Transverse colon (tissue), 4 donors: ENCODE measurements at places on chromosomes 5 and 9. TPM values are rescaled to one million over a fixed set of nuclear protein-coding genes. Genes with fewer than 3 reads are reported as not detected.

DNA sequence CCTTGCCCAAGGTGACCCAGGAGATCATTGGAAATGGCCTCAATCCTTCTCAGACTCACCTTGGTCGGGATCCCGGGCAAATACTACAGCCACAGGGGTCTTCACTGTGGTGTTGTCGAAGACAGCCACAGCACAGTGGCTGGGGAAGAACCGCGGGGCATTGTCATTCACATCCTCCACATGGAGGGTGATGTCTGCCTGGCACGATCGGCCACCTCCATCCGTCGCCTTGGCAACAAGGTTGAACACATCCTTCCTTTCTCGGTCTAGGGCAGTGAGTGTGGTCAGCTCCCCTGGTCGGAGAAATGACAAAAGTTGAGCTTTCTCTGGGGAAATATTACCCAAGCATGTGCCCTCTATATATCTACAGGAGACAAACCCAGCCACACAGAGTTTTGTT is 56.8 kb downstream of the FAT2 start:
- no peaks in the 10 kb centered on the region for H3K4me1 ChIP-seq
- H3K27me3 ChIP-seq: no peaks in the 10 kb centered on the region
- no peak for DNase-seq
- H3K36me3 ChIP-seq: no peaks in the 10 kb centered on the region
- H3K4me3 ChIP-seq: no peak overlapping the region

DNA sequence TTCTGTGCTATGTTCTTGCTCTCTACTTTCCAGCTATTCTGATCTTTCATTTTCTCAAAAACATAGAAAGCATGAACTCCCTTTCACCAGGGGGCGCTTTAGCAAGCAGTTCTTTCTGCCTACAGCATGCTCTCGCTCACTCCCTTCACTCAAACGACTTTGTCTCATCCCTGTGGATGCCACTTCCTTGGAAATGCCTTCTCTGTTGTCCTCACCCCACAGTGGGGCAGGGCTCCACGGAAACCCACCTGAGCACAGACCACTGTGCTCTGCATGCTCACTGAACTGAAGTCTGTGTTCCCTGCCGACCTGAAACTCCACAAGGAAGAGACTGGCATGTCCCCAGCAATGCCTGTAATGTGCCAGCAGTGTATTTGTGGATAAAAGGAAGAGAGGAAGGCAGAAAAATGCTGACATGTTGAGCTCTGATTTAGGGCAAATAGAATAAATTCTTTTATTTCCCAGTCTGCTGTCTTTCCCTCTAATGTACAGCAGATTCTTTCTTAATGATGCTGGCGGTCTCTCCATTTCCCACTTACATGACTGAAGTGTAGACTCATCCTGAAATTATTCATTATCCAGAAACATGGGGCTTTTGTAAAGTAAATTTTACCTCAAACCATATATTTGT is 4.9 kb upstream of the ROR2 start:
- H3K4me1 ChIP-seq: peaks cover 4% of the 10 kb centered on the region
- peaks cover 20% of the 10 kb centered on the region for H3K27me3 ChIP-seq
- no peaks in the 10 kb centered on the region for H3K36me3 ChIP-seq
- peak; percentile 69 for DNase-seq

DNA sequence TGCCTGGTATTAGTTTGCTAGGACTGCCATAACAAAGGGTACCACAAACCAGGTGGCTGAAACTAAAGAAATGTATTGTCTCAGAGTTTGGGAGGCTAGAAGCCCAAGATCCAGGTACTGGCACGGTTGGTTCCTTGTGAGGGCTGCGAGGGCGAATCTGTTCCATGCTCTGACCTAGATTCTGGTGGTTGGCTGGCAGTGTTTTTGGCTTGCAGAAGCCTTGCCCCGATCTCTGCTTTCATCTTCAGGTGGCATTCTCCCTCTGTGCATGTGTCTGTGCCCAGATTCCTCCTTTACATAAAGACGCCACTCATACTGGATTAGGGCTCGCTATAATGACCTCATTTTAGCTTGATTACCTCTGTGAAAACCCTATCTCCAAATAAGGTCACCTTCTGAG is 36.7 kb downstream of the RAI14 start:
- peaks cover 17% of the 10 kb centered on the region for H3K4me1 ChIP-seq
- no peaks in the 10 kb centered on the region for H3K27me3 ChIP-seq
- no peak overlapping the region for H3K4me3 ChIP-seq
- H3K36me3 ChIP-seq: no peaks in the 10 kb centered on the region
- H3K27ac ChIP-seq: peak overlapping the region; percentile 45

- H3K4me3 ChIP-seq: no peak overlapping the region
- no peaks in the 10 kb centered on the region for H3K4me1 ChIP-seq
- no peaks in the 10 kb centered on the region for H3K27me3 ChIP-seq
- DNase-seq: no peak
- H3K36me3 ChIP-seq: no peaks in the 10 kb centered on the region
- no peak overlapping the region for H3K27ac ChIP-seq
Measured at GRCh38 chr9:38119560-38120236, 50.7 kb upstream of the SHB start.

GRCh38 chr5:126414874-126415502 is 8.2 kb upstream of the GRAMD2B start:
- DNase-seq: no peak
- H3K4me1 ChIP-seq: peaks cover 7% of the 10 kb centered on the region
- H3K36me3 ChIP-seq: no peaks in the 10 kb centered on the region
- no peaks in the 10 kb centered on the region for H3K27me3 ChIP-seq
- H3K4me3 ChIP-seq: no peak overlapping the region

- H3K36me3 ChIP-seq: no peaks in the 10 kb centered on the region
- H3K4me1 ChIP-seq: peaks cover 16% of the 10 kb centered on the region
- DNase-seq: no peak
Measured at GRCh38 chr5:139162448-139162847, 35.7 kb downstream of the SIL1 start.

GRCh38 chr5:40475561-40475960 is 204.2 kb upstream of the PTGER4 start:
- H3K4me1 ChIP-seq: no peaks in the 10 kb centered on the region
- no peaks in the 10 kb centered on the region for H3K36me3 ChIP-seq
- H3K27me3 ChIP-seq: no peaks in the 10 kb centered on the region
- DNase-seq: no peak
- no peak overlapping the region for H3K27ac ChIP-seq

DNA sequence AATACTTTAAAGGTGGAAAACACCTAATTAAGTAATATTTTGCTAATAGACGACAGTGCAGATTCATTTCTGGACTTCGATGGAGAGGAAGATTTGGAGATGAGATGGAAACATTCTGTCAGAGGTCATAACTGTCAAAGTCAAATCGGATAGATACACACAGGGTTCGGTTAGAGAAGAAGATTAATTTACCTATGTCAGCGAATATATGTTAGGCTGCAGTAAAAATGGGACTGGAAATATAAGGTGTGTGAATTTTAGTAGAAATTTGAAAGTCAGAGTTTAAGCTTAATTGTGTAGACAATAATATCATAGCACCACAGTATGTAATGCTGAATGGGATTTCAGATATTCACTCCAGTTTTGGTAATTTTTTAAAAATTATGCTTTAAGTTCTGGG is 1020.3 kb upstream of the ACO1 start:
- H3K4me3 ChIP-seq: no peak overlapping the region
- DNase-seq: no peak
- H3K4me1 ChIP-seq: no peaks in the 10 kb centered on the region
- H3K36me3 ChIP-seq: no peaks in the 10 kb centered on the region

DNA sequence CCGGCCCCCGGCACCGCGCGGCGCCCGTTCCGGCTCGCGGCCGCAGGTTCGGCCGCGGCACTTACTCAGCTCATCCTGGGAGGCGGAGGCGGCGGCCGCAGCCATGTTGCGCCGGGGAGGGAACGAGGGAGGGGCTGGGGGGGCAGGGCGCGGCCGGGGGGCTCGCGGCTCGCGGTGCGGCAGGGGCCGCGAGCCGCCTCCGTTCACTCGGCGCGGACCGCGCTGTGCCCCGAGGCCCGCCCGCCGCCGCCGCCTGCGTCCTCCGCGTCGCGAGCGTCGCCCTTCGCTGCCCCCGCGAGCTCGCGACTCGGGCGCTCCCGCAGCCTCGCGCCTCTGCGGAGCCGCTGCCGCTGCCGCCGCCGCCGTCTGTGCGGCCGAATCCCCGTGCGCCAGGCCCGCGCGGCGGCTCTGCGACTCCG is 735 bp downstream of the ECPAS start:
- H3K27ac ChIP-seq: peak overlapping the region; percentile 95
- no peaks in the 10 kb centered on the region for H3K27me3 ChIP-seq
- H3K4me3 ChIP-seq: peak overlapping the region; percentile 63
- H3K36me3 ChIP-seq: no peaks in the 10 kb centered on the region

DNA sequence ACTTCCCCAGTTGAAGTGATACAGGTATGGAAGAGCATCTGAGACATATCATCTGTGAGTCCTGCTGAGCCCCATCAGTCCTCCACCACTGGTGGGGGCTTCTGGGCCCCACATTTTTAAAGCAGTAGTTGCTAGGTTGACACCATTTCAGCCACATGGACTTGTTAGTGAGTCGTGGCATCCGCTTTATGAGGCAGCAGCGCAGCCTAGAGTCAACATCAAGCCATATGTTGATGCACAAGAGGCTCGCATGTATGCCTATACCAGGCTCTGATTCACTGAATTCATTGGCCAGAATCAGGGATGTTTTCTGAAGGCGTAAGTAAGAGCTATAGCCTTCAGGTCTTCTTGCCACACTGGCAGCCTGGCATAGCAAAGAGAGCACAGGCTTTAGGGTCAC is 26.8 kb downstream of the ZNF346 start:
- no peak overlapping the region for H3K27ac ChIP-seq
- H3K27me3 ChIP-seq: no peaks in the 10 kb centered on the region
- no peak overlapping the region for H3K4me3 ChIP-seq
- no peak for DNase-seq
- H3K36me3 ChIP-seq: peaks cover 6% of the 10 kb centered on the region
- no peaks in the 10 kb centered on the region for H3K4me1 ChIP-seq

DNA sequence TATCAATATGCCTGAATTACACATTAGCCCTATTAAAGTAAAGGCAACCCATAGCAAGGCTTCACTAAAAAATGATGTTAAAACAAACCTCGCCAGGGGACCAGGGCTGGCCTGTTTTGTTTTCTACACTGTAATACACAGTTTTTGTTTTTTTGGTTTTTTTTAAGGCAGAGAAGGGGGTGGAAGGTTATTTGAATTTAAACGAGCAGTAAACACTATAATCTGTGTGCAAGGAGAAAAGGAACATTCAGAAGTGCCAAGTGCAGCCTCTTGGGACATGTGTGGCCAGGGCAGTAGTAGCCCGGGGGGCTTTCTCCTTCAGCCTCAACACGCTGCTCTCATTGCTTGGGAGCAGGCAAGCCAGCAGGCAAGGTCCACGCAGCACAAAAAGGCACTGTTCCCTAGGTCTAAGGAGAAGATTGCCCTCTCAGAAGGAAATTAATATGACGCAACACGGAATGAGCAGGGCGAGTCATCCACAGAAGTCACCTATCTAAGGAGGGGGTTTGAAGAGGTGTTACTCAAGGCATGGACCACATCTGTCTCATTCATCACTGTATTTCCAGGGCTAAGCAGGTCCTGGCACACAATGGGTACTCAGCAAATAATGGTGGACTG is 16.2 kb downstream of the SIL1 start:
- no peaks in the 10 kb centered on the region for H3K27me3 ChIP-seq
- H3K36me3 ChIP-seq: no peaks in the 10 kb centered on the region

- H3K27ac ChIP-seq: no peak overlapping the region
- H3K4me3 ChIP-seq: no peak overlapping the region
Measured at GRCh38 chr5:56389261-56389660, 156.1 kb upstream of the ANKRD55 start.

- H3K27me3 ChIP-seq: no peaks in the 10 kb centered on the region
- peaks cover 8% of the 10 kb centered on the region for H3K4me1 ChIP-seq
- peak overlapping the region; percentile 8 for H3K27ac ChIP-seq
Measured at GRCh38 chr9:89482056-89482851, 15.7 kb downstream of the SEMA4D start.

- no peaks in the 10 kb centered on the region for H3K27me3 ChIP-seq
- H3K4me3 ChIP-seq: no peak overlapping the region
- H3K4me1 ChIP-seq: no peaks in the 10 kb centered on the region
- no peak for DNase-seq
- no peaks in the 10 kb centered on the region for H3K36me3 ChIP-seq
Measured at GRCh38 chr5:15516486-15516885, 16.5 kb downstream of the FBXL7 start.

- no peaks in the 10 kb centered on the region for H3K36me3 ChIP-seq
- no peaks in the 10 kb centered on the region for H3K4me1 ChIP-seq
Measured at GRCh38 chr9:4866239-4866969, 73.7 kb downstream of the RCL1 start.

DNA sequence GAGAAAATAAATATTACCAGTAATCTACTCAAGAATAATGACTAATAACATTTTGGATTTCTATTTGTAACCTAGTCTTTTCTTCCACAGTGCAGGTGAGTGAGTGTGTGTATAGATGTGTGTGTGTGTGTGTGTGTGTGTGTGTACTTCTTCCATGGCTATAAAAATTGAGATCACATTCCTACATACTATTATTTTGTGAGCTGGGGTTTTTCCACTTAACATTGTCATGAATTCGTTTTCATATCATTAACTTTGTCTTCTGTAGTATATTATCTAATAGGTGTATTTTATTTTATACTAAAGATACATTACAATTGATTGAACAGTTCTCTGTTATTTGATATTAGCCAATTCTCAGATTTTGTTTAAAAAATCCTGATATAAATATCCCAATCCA is 152.4 kb upstream of the TRPC7 start:
- H3K36me3 ChIP-seq: no peaks in the 10 kb centered on the region
- no peak overlapping the region for H3K4me3 ChIP-seq
- no peak overlapping the region for H3K27ac ChIP-seq
- no peaks in the 10 kb centered on the region for H3K27me3 ChIP-seq
- H3K4me1 ChIP-seq: no peaks in the 10 kb centered on the region

- no peaks in the 10 kb centered on the region for H3K4me1 ChIP-seq
- H3K27ac ChIP-seq: no peak overlapping the region
- no peak for DNase-seq
- H3K4me3 ChIP-seq: no peak overlapping the region
Measured at GRCh38 chr5:75922480-75922879, 160.7 kb upstream of the SV2C start.

CCNO gene
- total RNA-seq: 1.1 TPM

OTULIN gene
- total RNA-seq: 36.2 TPM

ENG gene
- 10.6 TPM for total RNA-seq
